Stimulated activated CD8-positive, alpha-beta memory T cell treated with anti-CD3 and anti-CD28 coated beads, Interleukin-7, amount 100 ng/mL, for 1 hour (primary cell): ENCODE measurements at places on chromosomes 5 and 9.

DNA sequence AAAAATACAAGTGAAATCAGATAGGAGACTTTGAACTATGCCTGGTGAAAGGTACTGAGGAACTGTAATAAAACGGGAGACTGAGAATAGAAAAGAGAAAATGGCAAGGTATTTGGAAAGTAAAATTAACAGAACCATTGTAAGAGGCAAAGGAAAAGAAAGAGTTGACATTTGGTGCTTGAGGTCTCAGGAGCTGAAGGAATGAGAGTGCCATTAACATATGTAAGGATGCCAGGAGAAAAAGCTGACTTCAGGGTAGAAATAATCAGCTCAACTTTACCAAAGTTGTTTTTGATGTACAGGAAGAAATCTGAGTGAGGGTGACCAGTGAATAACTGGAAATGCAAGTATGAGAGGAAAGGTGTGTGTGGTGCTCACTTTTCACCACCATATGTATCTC lies 69.4 kb downstream of the TMEM167A start:
- no peak for DNase-seq

- DNase-seq = no peak
Measured at GRCh38 chr5:178460174-178460573, 130.0 kb downstream of the COL23A1 start.

GRCh38 chr9:89588271-89588879 lies 16.4 kb upstream of the GADD45G start:
- DNase-seq = no peak

DNA sequence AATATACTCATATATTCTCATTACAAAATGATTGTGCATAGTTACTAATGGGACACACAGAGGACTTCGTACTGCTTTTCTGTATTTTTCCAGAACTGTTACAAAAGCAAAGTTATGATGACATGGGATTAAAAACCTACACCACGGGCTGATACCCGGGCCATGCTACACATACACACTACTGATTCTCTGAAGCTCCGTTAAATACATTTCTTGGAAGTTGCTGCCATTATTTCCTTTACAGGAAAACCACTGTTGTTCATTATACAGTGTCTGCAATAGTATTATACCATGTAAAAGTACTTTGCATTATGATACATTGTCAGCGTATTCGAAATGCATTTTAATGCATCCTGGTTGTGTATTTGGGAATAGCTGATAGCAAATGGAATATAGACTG lies 32.5 kb downstream of the EBF1 start:
- no peak for DNase-seq

DNA sequence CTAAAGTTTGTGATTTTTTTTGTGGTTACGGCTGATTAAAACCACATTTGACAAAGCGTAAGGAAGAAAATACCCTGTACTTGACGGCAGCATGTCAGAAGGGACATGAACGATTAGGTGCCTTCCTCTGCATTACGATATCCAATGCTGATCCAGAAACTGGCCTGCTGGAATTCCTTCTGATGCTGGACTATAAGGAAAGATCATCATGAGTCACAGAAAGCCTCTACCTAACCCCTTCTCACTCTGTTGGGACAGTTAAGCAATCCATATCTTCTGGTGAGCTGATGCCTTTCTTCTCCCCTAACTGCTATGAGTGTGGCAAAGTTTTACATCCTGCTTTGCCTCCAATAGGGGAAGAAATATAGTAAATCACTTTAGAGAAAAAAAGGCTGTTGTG lies 78.4 kb upstream of the PAPPA start:
- DNase-seq = no peak

DNA sequence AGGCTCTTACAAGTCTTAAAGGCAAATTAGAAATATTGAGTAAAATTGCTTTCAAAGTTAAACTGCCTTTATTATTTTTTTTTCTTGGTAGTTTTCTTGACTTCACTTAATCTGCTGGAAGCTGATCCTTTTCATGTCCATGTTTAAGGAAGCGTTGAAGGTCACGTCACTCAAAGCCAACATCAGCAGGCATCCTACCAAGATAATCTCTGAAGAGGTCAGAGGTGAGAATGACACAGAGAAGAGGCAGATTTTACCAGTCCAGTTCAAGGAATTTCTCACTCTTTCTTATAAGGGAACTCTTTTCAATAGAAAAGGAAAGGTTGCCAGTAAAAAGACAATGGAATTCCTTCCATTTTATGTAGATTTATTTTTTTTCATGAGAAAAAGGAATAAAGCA lies 259.8 kb downstream of the ANXA1 start:
- DNase-seq = no peak

GRCh38 chr9:95907794-95908193 lies 32.3 kb downstream of the ERCC6L2 start:
- no peak for DNase-seq

GRCh38 chr5:139014726-139015125 lies 139.6 kb upstream of the LRRTM2 start:
- DNase-seq = no peak

DNA sequence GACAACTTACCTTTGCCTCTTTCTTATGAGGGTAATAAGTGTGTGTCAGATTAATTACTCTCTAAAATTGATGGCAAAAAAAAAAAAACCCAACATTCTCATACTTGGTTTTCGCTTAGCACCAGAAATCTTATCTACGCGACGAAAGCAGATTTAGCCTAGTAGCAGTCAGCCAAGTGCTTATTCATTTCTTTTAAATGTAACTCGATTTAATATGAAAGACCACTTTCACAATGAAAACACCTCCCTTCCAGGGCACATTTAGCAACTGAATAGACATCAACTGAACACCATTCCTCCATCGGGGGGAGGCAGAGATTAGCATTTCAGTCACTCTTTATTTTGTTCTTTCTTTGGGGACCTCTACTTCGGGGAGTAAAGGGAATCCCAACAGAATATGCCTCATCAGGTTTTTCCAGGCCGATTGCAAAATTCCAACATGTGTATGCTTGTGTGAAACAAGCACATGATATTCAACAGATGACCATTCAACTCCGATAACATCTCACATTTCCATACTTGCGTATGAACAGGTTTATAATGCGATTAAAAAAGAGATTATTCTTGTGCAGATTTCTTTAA lies 124.1 kb upstream of the RETREG1 start:
- no peak for DNase-seq

- DNase-seq = no peak
Measured at GRCh38 chr9:137402746-137403145, 20.2 kb downstream of the EXD3 start.

- DNase-seq = no peak
Measured at GRCh38 chr5:145797336-145797735, 37.8 kb downstream of the PRELID2 start.

DNA sequence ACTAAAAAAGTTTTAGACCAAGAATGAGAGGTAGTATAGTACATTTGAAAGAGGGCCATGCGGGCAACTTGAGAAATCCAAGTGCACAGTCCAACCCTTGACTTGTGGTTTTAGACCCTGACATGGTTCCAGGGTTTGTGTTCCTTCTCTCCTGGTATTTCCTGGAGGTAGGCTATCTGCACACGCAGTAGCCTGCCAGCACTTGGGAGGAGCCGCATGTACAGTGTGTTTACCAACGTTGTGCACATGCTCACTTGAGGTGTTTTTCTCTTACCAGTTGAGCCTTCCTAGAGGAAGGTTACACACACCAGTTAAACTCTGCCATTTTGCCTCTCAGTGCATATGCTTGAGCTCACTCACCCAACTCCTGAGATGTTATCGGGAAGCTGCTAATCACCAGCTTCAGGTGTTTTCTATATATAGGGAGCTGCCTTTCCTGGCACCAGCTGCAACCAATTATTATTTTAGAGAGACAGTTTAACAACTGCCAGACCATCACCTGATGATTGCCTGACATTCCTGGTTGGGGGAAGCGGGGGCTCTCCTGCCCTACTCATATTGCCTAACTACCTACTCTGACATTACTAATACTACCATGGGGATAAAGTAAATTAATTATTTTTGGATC lies 593.4 kb upstream of the TUSC1 start:
- DNase-seq = no peak

DNA sequence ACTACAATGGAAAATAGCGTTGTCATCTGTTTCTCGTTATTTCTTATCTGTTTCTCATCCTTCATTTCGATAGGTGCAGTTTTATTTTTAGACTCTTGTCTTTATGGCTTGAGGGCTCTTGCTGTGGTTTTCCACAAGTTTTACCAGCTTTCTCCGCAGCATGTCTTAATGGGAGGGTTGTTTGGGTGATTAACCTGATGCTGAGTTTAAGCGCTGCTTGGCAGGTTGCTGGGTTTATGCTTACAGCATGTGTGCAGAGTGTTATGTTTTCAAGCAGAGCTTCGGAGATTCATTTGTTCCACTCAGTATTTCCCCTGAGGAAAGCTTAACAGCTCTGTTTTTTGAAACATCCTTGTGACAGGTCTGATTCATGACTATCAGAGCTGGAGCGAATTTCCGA lies 154.0 kb downstream of the SLC12A2 start:
- no peak for DNase-seq
